Nucleus accumbens (tissue), 56 donors: ENCODE measurements at places on chromosomes 11 and 22.

GRCh38 chr22:30927806-30928205 is 40.8 kb downstream of the MORC2 start:
- DNase-seq: no peak

- DNase-seq: no peak
Measured at GRCh38 chr22:30000566-30000965, 79.7 kb upstream of the HORMAD2 start.

DNA sequence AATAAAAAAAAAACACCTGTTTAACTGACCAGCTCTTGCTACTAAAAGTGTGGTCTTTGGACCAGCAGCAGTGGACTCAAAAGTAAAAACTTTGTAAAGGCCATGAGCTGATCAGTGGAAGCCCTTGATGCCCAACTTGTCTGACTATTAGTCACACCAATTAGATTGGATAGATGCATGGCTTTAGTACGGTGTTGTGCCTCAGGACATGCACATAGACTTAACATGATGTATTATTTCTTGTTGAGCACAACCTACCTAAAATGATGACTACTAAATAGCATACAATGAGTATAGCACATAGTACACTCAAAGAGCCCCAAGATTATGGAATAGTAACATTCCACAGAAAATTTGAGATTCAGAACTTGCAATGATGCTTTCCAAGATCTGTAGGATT is 95.1 kb upstream of the FIBIN start:
- DNase-seq: no peak

- peak; percentile 31 for DNase-seq
Measured at GRCh38 chr11:61814247-61814957, 2.4 kb downstream of the FADS1 start.

DNA sequence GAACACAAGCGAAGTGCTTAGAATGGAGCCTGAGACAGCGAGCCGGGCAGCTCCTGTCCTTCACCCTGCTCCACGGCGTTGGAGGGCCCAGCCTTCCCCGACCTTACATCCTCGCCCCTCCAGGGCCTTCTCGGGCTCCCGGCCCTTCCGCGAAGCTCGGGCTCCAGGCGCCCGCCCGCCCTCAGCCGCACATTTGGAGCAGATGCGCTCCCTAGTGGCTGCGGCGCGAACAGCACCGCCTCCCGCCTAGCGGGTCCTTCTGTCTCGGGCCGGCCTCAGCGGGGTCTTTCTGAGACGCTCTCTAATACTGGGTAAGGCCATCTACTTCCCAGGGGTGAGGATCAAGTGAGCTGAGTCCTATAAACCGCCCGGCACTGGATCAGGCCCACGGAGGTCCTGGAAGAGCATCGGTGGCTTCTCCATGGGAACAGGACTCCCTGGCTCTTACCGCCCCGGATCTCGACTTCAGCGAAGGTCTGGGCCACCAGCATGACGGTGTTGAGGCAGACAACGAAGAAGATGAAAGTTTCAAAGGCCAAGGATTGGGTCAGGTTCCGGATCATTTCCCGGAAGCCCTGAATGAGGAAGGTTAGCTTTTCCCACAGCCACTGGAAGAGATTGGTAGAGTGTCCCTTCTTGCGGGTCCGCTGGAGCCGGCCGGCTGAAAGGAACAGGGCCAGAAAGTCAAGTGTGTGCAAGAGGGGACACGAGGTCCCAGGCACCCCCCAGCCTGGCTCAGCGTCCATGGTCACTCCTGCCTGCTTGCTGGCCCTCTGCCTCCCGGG is 3.7 kb downstream of the CATSPER1 start:
- peak; percentile 35 for DNase-seq

DNA sequence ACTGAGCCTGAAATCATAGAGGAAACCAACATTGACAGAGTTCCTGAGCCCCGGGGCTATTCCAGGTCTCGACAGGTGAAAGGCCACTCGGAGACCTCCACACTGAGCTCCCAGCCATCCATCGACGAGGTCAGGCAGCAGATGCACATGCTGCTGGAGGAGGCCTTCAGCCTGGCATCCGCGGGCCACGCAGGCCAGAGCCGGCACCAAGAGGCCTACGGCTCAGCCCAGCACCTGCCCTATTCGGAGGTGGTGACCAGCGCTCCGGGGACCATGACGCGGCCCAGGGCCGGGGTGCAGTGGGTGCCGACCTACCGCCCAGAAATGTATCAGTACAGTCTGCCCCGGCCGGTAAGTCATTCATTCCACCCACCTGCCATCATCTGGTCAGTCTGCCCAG is 54.9 kb downstream of the C11orf91 start:
- no peak for DNase-seq

DNA sequence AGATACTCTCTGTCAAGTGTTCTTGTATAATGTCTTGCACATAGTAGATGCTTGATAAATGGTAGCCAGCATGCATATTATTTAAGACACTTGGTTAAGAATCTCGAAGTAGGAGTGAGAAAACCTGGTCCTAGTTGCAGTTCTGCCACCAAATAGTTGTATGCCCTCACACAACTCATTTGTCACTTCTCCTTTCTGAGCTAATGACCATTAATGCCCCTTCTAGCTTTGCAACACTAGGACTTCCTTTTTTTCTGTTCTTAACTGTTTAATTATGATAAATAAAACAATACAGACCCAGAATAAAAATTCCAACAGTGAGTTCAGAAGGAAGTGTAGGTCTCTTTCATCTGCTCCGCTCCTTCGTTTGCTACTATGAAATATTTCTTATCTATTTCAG is 453.6 kb downstream of the TMEM135 start:
- no peak for DNase-seq

GRCh38 chr11:11706028-11706427 is 84.2 kb upstream of the GALNT18 start:
- DNase-seq: no peak

DNA sequence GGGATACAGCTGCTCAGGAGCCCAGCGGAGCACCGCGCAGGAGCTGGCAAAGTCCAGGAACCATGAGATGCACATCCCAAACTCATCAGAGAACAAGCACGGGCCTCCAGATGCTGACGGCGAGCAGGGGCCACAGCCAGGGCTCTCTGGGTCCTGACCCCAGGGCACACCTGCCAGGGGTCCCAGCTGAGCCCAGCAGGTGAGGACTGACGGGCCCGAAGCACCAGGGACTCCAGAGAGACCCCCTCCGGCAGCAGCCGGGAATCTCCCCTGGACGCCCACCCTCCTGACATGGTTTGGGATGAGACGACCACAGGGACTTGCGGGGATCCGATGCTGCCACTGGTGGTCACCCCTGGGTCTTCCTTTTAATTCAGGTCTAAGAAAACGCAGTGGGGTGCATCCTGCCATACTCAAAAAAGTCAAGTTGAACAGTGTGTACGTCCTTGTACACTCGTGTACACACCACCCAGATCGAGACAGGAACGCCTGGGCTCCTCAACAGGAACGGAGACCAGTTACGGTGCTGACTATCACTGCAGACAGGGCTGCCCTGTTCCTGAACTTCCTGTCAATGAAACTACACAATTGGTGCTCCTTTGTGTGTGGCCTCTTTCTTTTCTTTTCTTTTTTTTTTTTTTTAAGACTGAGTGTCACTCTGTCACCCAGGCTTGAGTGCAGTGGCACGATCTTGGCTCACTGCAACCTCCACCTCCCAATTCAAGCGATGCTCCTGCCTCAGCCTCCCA is 21.9 kb downstream of the TTLL8 start:
- no peak for DNase-seq

- DNase-seq: no peak
Measured at GRCh38 chr22:19483481-19484244, 3.9 kb downstream of the CDC45 start.

- no peak for DNase-seq
Measured at GRCh38 chr11:115613986-115614632, 109.9 kb upstream of the CADM1 start.

DNA sequence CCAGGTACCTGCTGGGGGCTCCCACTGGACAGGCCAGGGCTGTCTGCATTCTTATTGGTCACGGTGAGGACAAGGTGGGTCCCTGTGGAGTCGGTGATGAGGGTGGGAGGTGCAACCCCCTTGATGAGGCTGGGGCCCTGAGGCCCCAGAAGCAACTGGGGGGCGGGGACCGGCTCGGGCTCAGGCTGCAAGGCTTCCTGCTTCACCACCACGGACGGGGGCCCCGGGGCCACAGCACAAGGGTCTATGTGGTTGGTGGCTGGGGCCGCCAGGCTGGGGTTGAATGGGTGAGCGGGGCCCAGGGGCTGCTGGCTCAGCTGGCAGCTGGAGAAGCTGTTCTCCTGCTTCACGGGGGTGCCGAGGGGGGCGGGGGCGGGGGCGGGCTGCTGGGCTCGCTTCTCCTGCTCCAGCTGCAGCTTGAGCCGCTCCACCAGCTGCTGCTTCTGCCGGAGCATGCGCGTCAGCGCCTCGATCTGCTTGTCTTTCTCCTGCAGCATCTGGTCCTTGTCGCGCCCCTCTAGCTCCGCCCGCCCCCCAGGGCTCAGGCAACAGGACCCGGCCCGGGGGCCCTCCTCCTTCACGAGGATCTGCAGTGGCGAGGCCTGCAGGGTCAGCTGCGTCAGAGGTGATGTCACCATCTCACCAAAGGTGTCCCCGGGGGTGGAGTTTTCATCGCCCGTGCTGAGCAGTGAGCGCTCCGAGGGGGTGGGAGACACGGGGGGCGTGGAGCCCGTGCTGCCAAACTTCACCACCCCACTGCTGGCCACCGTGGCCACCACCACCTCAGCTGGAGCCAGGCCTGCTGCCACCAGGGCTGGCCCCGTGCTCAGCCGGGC is 48.2 kb downstream of the SGSM3 start:
- no peak for DNase-seq

DNA sequence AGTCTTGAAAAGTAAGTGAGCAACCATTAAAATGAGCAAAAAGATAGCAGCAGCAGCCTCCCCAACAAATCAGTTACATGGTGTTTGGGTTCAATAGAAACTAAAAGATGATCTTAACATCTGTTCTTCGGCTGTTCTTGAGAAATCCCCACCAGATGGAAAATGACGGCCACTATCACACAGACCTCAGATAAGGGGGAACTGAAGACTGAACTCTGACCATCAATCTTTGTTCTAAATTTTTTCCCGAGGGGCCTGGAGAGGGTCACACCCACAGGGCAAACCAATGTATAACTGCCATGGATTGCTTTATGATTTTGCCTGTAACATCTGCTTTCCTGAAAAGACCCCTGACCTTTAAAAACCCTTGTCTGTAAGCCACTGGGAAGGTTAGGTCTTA is 624.8 kb upstream of the KIRREL3 start:
- no peak for DNase-seq

GRCh38 chr11:20249796-20250195 is 89.5 kb upstream of the DBX1 start:
- no peak for DNase-seq

GRCh38 chr11:128424271-128424711 is 163.1 kb downstream of the ETS1 start:
- DNase-seq: no peak

DNA sequence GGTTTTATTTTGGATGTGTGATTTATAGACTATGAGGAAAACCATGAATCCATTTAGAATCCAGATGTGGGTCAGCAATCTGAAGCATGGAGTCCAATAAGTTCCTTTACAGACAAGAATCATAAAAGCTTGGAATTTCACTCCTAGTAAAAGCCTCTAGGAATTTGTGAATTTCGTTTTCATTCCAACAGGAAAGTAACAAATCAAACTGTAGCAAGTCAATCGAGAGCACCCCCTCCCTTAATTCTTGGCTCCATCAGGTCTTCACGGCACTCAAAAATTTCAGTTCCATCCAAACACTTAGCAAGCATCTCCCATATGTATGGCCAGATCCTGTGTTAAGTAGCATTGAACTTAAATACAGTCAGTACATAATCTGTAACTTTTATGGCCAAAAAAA is 143.6 kb upstream of the POU2AF2 start:
- DNase-seq: no peak

- no peak for DNase-seq
Measured at GRCh38 chr11:66323684-66324083, 6.8 kb upstream of the CD248 start.

GRCh38 chr22:46654927-46655595 is 34.9 kb downstream of the GRAMD4 start:
- DNase-seq: no peak

DNA sequence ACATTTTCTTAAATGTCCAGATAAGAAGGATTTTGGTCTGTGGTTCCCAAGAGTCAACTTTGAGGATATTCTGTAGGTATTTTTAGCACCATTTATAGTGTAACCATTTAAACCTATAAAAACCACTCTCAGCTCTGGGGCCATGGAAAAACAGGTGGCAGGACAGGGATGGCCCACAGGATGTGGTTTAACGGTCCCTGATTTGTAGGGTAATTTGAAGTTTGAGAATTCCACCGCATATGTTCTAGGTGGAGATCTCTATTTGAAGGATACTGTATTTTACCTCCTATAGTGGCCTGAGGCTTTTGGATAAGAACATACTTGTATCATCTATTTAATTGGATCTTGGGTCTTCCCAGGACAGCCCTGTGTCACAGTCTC is 62.4 kb upstream of the IGLL5 start:
- no peak for DNase-seq

DNA sequence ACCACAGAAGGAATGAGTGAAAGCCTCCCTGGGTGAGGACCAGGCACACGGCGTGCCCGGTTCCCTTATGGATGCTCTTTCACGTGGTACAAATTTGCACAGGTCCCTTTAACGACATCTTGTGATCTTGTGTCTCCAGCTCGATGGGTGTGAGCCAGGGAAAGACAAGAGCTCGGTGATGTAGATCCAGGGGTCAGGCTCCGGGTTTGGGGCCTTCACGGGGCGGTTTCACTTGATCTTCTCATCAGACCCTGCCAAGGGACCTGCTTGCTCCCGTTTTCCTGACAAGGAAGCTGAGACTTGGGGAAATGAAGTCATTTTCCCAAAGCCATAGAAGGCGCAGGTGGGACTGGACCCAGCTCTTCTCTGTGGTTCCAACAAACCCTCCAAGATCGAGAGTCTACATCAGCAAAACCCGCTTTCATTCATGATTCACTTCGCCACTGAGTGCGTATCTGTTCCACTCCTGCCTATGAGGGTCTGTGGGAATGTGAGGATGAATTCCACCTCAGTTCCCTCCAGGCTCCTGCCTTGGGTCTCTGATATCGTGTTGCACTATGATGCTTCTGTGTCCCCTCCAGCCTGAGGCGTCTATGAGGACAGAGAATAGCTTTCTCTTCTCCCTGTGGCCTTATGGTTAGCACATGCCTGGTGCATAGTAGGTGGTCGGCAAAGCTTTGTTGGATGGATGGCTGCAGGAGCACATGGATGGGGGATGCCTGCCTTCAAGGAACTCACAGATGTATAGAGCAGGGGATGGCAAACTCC is 45.0 kb upstream of the ANO1 start:
- DNase-seq: no peak

GRCh38 chr11:3107608-3108182 is 50.5 kb upstream of the CARS1 start:
- no peak for DNase-seq

- no peak for DNase-seq
Measured at GRCh38 chr11:120131941-120132644, 5.8 kb downstream of the TRIM29 start.
